ENCODE measurements at places on chromosomes 5 and 9.

DNA sequence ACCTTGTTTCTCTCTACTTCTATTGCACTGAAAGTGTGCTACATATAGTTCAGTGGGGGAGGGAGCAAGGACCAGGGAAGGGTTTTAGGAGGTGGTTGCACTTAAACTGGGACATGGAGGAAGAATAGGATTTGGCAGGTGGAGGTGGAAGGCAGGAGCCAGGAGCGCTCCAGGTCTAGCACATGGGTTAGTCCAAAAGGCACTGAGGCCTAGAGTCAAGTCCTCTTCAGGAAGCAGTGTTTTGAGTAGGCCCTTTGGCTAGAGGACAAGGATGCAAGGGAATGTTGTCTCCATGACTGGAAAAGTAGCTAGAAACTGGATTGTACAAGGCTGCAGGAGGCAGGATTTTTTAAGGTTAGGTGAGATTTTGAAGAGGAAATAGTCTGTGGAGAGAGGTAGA lies 31.5 kb downstream of the AOPEP start:
- DNase-seq: no peak

DNA sequence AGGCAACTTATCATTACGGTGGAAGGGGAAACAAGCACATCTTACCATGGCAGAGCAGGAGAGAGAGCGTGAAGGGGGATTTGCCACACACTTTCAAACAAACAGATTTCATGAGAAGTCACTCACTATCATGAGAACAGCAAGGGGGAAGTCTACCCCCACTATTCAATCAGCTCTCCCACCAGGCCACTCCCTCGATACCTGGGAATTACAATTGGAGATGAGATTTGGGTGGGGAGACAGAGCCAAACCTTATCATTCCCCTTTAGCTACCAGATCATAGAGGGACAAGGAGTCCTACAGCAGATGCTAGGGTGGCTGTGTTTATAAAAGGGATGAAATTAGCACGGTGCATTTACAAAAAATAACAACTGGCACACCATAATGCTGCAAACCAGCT lies 2149.4 kb upstream of the ACO1 start:
- no peak for DNase-seq

DNA sequence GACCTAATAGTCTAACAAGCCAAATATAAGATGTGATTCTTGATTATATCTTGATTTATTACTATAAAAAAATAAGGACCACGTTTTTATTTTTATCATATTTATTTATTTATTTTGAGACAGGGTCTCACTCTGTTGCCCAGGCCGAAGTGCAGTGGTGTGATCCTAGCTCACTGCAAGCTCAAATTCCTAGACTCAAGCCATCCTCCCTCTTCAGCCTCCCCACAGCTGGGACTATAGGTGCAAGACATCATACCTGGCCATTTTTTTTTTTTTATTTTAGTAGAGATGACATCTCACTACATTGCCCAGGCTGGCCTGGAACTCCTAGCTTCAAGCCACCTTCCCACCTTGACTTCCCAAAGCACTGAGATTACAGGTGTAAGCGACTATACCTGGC lies 61.0 kb upstream of the LARP1 start:
- DNase-seq: no peak

DNA sequence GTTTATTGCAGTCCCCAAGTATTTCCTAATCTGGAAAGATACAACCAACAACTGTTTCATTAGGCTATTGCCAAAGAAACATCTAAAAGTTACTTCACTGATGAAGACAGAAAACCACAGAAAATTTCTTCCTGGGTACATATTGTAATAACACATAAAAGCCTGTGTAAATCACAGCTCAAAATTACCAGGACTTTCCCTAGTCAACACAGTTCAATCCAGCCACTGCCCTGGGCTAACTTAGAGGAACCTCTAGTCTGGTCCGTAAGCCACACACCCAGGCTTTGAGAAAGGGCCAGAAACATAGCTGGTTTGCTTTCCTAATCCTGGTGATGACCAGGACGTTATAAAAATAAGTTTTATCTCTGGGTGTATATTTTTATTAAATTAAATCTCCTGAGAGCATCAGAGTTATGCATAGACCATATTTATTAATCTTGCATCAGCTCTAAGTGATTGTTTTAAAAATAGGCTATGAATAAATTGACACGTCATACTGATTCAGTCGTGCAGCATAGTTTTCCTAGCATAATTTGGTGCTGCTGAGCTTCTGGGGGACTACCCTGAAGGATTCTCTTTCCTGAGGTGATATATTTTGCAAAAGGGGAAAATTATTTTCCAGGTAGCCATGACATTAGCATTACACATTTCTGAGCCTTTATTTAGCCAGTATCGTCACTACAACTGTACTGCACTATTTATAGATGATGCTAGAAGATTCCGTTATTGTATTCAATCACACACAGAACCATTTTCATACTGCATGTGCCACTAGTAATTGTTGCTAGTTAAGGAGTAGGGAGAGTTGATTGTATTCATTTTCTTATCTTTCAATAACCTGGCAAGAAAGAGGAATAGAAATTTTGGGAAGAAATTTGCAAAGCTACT lies 12.6 kb upstream of the MUSK start:
- DNase-seq: no peak

DNA sequence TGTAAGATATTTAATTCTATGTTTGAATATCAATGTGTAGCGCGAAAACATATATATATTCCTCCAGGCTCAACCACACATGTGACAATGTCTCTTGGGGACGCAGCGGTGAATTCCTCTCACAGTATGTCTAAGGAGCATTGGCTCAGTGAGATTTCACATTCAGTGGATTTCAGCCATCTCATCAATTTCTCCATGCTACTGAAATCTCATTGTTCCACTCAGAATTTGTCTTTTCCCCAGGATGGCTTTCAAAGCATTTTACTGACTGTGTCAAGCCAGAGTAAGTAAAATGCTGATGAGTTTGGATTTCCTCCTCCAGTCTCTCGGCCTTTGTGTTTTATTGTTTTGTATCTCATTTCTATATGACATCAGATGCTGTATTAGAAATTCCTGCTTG lies 1.3 kb upstream of the OR1J1 start:
- DNase-seq: no peak

DNA sequence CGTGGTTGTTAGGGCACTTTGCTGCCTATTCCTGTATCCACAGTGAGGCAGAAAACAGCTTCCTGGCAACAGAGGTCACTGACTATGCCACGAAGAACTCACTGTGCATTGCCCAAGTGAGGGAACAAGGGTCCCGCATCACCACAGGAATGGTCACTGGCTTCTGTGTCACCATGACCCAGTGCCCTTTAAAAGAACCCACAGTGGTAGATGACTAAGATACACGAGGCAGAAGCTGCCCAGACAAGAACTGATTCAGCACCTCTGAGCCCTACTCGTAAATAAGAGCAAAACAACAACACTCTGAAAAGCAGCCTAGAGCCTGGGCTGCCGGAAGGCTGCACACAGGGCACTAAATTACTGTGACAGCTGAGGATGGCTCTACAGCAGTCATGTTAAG lies 236.6 kb upstream of the RASEF start:
- no peak for DNase-seq

DNA sequence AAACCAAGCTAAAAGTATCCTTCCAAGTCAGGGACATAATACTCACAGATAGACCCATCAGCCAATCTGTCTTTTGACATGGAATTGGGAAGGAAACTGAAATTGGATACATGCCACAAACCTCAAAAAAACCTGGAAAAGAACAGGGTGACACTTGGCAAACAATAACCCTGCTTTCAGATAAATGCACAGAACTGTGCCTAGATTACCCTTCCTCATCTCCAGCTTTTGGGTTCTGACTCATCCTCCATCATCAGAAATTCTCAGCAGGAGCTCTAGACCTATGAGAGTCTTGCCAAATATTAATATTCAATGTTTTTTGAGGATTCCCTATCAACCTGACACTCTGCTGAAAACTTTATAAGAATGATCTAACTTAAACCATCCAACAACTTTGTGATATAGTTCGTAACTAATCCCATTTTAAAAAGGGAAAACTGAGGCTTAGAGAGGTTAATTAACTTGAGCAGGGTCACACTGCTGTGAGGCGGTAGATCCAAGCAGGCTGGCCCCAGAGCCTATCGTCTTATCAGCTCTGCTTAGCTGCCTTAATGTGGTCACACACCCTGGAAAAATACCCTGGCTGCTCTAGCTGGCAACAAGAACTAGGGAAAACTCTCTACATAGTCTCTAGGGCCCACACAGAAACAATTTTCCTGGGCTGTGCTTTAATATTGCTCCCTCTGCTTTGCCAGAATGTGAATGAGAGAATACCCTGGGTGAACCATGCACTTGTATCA lies 157.0 kb upstream of the TRPC7 start:
- no peak for DNase-seq

DNA sequence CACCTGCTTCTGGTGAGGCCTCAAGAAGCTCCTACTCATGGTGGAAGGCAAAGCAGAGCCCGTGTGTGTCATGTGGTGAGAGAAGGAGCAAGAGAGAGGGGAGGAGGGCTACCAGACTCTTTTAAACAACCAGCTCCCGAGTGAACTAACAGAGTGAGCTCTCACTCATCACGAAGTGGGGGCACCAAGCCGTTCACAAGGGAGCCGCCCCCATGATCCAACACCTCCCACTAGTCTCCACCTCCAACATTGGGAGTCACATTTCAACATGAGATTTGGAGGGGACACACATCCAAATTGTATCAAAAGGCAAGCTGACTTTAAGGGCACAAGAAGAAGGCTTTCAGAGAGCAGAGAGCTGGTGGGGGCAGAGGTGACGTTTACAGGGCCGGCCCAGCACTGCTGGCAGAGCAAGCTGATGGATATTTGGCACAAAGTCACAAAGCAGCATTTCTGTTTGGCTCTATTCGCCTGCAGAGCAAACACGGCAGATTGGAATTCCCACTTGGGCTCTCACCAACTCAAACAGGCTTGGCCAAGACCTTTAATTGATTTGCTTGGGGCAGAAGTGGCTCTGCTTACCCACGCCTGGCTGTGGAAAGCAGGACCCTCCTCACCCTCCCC lies 20.0 kb downstream of the PITX1 start:
- no peak for DNase-seq

- no peak for DNase-seq
Measured at GRCh38 chr9:91500509-91501014, 76.9 kb upstream of the NFIL3 start.

GRCh38 chr9:137478962-137479861 lies 20.1 kb upstream of the NSMF start:
- no peak for DNase-seq

DNA sequence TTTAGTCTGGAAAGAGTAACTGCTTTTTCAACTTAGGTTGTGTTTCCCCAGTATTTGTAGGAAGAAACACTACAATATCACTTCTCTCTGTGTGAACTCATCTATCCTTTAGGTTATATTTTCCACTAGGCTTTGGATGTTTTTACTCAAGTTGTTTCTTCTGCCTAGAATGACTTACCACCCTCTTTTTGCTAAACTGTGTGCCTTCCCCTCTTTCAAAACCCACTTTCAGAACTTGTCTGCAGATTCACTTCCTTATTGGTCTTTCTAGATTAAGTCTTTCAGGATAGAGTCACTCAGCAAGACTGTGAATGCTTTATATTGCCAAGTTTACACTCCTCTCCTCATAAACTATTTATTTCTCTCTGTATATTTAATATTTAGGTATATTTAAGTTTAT lies 14.2 kb upstream of the CAST start:
- no peak for DNase-seq

GRCh38 chr5:108260117-108260857 lies 121.6 kb downstream of the FBXL17 start:
- peak; percentile 52 for DNase-seq

GRCh38 chr5:35618304-35618636 lies 607 bp downstream of the SPEF2 start:
- DNase-seq: no peak

DNA sequence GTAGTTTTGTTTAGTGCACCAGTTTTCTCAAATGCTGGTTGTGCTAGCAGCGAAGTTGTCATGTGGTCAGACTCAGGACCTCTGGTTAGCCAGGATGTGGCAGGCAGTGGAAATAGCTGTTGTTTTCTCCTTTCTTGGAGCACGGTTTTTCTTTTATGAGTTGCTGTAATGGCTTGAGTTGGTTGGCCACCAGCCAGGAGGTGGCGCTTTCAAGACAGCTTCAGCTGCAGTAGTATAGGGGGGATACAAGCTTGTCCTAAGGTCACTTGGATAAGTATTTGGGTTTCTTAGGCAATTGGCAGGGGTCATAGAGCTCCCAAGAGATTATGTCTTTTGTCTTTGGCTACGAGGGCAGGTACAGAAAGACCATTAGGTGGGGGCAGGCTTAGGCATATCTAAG lies 274.2 kb upstream of the TARS1 start:
- no peak for DNase-seq

DNA sequence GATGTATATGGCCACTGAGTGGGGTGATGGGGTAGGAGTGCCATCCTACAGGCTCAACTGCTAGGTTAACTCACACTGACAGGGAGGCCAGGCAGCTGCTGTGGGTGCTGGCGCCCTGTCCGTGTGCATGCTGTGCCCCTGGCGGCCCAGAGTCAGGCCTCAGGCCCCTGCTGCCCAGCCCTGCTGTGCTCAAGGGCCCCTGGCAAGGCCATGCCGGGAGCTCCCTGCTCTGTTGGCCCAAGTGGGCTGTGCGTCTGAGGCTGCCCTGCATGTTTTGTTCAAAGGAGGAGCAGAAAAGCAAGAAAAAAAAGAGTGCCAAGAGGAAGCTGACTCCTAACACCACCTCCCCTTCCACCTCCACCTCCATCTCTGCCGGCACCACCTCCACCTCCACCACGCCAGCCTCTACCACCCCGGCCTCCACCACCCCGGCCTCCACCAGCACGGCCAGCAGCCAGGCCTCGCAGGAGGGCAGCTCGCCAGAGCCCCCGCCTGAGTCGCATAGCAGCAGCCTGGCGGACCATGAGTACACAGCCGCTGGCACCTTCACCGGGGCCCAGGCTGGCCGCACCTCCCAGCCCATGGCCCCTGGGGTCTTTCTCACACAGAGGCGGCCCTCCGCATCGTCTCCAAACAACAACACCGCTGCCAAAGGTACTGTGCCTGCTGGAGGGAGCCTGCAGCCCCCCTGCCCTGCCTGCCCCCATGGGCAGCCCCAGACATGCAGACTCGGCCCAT lies 100.1 kb downstream of the PHF2 start:
- DNase-seq: no peak

- DNase-seq: peak; percentile 62
Measured at GRCh38 chr5:59380350-59380951, 513.1 kb downstream of the PDE4D start.

DNA sequence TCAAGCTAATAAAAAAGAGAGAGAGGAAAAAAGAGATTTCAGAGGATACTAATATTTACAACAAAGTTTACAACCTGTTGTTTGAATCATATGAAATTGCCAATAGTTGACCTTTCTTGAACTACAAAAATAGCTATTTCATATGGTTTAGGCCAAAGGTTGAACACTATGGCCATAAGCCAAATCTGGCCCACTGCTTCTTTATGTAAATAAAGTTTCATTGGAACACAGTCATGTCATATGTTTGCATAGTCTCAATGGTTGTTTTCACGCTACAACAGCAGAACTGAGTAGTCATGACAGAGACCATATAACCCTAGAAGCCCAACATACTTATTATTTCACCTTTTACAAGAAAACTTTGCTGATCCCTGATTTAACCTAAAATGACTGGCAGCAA lies 20.9 kb downstream of the SEMA5A start:
- no peak for DNase-seq

GRCh38 chr5:10604975-10605374 lies 41.1 kb downstream of the ANKRD33B start:
- DNase-seq: no peak

GRCh38 chr5:177553671-177554429 lies 513 bp downstream of the FAM193B start:
- DNase-seq: peak; percentile 81

GRCh38 chr5:103477678-103478077 lies 84.9 kb downstream of the NUDT12 start:
- no peak for DNase-seq

- peak; percentile 80 for DNase-seq
Measured at GRCh38 chr5:68216245-68217046, 890 bp downstream of the PIK3R1 start.

GRCh38 chr5:169993485-169993790 lies 13.1 kb upstream of the INSYN2B start:
- DNase-seq: no peak
